ENCODE measurements at places on chromosomes 7 and 10.

- ATAC-seq: peak; percentile 23
These were observed 25.5 kb downstream of the JAZF1 start for GRCh38 chr7:28155019-28155660.

DNA sequence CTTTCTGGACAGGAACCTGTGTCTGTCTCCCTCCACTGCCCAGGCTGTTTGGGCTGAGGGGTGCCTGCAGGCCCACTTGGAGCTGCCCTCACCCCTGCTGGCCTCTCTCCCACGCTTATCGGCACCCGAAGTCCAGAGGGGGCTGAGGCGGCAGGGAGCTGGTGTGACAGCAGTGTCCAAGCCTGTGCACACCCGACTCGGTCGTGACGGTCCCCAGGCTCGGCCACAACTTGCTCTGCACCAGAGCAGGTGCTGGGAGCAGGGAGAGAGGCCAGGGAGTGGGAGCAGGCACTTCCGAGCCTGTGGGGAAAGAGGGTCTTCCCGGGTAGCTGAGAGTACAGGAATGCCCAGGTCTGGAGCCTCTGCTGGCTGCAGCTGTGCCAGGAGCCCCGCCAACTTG lies 23.0 kb downstream of the INPP5F start:
- ATAC-seq: no peak

DNA sequence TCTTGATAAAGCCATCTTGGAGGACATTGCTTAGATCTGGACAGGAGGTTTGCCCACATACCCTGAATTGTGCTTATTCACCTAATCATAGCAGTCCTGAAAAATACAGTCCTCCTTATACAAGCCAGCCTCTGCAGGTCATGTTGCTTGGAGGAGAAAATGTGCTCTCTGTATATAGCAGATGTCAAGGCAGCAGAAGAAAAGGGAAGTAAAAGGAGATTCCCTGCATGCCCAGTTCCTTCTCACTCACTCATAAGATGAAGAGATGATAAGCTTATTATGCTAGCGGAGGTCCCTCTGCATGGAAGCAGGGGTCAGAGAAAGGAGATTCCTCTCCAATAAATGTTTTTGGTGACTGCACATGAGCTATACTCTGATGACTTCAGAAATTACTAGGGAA lies 458.8 kb upstream of the ZMIZ1 start:
- ATAC-seq: no peak

DNA sequence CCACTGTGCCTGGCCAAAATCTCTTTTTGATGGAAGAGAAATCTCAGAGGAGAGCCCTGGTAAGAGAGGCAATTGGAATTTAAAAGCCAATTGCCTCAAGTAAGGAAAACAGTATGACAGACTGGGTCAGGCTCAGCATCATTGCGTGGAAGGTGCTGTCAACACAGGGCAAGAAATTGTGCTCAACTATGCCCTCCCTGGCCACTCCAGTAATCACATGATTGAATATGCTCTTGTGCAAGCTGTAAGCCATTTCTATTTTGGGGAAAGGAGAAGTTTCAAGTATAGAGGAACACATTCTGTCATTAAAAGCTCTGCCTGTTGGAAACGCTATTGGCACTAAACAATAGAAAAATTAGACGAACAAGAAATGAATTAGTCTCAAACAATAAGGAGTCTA lies 1127.7 kb downstream of the REEP3 start:
- ATAC-seq: no peak
